Naive thymus-derived CD8-positive, alpha-beta T cell (primary cell): ENCODE measurements at places on chromosomes 11 and 22. TPM values are rescaled to one million over a fixed set of nuclear protein-coding genes. Genes with fewer than 3 reads are reported as not detected.

- DNase-seq, result no peak
- no peaks in the 10 kb centered on the region for H3K4me1 ChIP-seq
- H3K27me3 ChIP-seq, result peaks cover 7% of the 10 kb centered on the region
- no peak overlapping the region for H3K27ac ChIP-seq
Observed at GRCh38 chr11:123704341-123704740, 37.1 kb downstream of the ZNF202 start.

GRCh38 chr11:120386774-120387371 is 50.7 kb downstream of the ARHGEF12 start:
- no peak overlapping the region for H3K4me3 ChIP-seq
- H3K27me3 ChIP-seq, result peaks cover 41% of the 10 kb centered on the region
- no peak for DNase-seq
- H3K4me1 ChIP-seq, result no peaks in the 10 kb centered on the region
- no peaks in the 10 kb centered on the region for H3K36me3 ChIP-seq
- no peak overlapping the region for H3K27ac ChIP-seq

DNA sequence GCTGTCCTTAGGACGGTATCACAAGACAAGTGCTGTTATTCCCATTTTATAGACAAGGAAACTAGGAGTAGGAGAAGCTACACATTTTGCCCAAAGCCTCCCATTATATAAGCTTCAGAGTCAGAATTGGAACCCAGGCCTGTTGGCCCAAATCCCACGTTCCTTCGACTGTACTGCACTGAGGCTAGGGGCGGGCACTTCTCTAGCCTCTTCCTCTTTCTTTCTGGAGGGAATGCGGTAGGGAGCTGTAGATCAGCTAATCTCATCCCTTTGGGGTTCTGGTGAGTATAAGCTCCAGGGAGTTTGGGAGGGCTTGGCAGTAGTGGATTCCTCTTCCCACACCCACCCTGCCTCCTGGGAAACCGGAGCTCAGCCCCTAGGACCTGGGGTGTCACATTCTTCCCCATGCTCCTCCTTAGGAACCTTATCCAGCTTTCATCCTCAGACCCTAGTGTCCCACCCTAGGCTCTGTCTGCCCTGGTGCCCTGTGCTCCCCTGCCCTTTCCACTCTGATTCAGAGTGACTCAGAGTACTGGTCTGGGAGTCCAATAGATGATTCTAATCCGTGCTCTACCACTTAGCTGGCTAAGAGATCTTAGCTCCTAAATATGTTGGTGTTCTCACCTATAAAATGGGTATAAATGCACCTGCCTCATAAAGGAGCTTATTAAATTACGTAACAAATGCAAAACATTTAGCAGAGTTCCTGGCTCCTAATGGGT is 29.3 kb downstream of the PHLDB1 start:
- H3K4me1 ChIP-seq, result no peaks in the 10 kb centered on the region
- H3K36me3 ChIP-seq, result no peaks in the 10 kb centered on the region
- H3K27me3 ChIP-seq, result no peaks in the 10 kb centered on the region
- no peak overlapping the region for H3K27ac ChIP-seq
- H3K4me3 ChIP-seq, result no peak overlapping the region

- peaks cover 8% of the 10 kb centered on the region for H3K4me1 ChIP-seq
- H3K36me3 ChIP-seq, result no peaks in the 10 kb centered on the region
- no peak overlapping the region for H3K27ac ChIP-seq
- H3K4me3 ChIP-seq, result peak overlapping the region; percentile 76
Observed at GRCh38 chr11:19951558-19952115, 208.6 kb downstream of the DBX1 start.

DNA sequence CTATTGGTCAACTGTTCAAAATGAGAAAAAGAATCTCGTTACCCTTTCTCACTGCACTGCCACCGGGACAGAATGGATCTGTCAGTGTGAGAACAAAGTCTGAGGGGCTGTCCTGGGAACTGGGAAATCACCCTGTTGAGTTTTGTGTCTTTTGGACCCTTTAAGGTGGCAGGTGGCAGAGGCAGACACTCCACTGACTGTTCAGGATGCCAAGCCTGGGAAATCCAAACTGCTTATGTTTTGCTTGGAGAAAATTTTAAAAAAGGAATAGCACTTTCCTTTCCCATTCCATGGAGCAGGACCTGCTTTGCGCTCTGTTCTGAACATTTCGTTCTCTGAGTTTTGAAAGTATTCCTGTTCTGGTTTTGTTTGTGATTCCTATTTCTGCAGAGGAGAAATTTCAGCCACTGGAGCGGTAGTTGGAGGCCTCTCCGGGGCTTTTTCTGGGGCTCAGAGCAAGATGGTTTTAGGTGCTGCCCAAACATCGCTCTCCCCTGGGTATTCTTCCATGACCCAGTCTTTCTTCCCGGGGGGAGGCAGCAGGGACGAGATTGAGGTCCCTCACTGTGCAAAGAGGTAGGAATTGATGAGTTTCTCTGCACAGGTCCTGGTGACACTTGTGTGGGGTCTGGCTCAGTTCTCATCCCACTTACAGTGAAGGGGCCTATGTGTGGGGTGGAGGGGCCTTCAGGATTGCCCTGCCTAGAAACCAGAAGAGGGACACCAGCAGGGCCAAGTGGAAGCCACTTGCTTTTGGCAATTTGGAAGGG is 138.5 kb upstream of the SYT13 start:
- no peaks in the 10 kb centered on the region for H3K36me3 ChIP-seq
- no peaks in the 10 kb centered on the region for H3K4me1 ChIP-seq
- H3K27me3 ChIP-seq, result peaks cover 34% of the 10 kb centered on the region
- DNase-seq, result no peak
- no peak overlapping the region for H3K4me3 ChIP-seq
- H3K27ac ChIP-seq, result no peak overlapping the region

DNA sequence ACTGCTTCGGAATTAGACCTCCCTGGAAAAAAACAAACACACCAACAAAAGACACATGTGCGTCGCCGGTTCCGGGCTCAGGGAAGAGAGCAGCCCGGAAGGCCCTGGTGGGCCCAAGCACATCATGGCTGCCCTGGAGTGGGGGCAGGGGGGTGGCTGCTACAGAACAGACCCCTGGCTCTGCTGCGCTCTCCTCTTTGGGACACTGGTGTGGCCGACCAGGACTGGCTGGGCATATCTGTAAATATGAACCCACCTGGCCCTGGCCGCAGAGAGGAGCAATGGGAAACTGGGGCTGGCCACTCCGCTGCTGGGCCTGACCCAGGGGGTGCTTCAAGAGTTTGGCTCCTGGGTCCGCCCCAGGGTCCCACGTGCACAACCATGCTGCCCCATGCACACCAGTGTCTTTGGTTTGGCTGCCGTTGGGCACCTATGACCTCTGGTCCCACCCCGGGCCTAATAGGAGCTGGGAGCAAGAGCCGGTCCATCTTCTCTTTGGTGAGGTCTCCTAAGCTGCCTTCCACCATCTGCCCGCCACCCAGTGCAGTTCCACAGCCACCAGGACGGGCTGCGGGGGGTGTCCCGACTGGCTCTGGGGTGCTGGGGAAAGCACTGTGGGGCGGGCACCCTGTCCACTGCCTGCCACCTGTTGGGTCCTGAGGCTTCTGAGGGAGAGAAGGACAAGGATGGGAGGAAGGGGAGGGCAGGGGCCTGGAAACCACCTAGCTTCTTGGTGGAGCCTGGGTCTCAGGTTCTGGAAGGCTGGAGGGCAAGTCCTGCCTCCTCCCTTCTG is 30.1 kb downstream of the PPM1F start:
- no peak for DNase-seq
- no peaks in the 10 kb centered on the region for H3K27me3 ChIP-seq
- H3K4me3 ChIP-seq, result no peak overlapping the region
- H3K27ac ChIP-seq, result no peak overlapping the region

- no peaks in the 10 kb centered on the region for H3K36me3 ChIP-seq
- peaks cover 3% of the 10 kb centered on the region for H3K4me1 ChIP-seq
- DNase-seq, result no peak
- no peaks in the 10 kb centered on the region for H3K27me3 ChIP-seq
- no peak overlapping the region for H3K27ac ChIP-seq
Observed at GRCh38 chr22:29729161-29729560, 9.4 kb downstream of the CABP7 start.

DNA sequence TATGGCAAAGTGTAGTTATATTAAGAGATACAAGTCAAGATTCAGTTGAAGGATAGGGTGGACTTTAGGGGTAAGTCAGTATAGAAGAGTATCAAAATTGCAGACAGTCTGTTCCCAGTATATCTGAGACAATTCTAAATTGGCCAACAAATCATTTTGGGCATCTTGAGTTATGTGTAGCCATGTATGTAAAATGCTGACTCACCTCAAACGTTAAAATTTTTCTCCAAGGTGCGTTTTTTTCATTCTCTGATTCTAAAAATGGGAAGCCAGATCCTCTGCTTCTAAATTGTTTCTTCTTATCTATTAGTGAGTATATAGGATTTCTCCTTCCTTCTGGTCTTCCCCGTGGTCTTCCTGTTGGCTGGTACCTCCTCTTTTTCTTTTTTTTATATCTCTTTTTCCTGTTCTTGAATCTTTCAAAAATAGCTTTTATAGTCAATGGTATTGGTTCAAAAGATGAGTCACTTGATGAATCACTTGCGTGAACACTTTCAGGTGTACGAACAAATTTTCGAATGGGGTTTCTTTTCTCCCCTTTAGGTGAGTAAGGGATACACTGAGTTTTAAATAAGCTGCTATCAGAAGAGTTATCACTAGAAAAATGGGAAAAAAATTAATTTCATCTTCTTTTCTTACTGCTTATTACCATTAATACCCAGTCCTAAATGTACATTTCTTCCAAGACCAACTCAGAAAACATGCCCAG is 3.2 kb downstream of the TAF1D start:
- H3K36me3 ChIP-seq, result peaks cover 36% of the 10 kb centered on the region
- H3K27ac ChIP-seq, result peak overlapping the region; percentile 95
- peaks cover 22% of the 10 kb centered on the region for H3K4me1 ChIP-seq
- no peaks in the 10 kb centered on the region for H3K27me3 ChIP-seq

DNA sequence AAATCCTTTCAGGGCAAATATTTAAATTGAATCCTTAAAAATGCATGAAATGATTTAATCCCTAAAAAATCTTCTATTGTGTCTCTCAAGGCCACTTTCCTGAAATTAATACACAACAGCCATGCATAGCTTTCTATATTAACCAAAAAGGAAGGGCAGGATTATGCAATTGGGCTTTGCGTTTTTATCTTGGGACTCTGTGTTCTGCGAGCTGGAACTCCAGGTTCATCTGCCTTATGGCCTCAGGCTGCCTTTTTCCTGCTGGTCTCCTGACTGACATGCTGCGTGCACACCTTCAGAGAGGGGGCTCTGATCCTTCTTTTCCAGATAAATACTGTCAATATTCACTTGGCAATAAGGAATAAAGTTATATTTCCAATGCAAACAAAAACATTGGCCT is 141.7 kb upstream of the GRIA4 start:
- no peak for DNase-seq
- H3K4me1 ChIP-seq, result no peaks in the 10 kb centered on the region
- H3K27ac ChIP-seq, result no peak overlapping the region
- no peaks in the 10 kb centered on the region for H3K36me3 ChIP-seq

- H3K36me3 ChIP-seq, result peaks cover 2% of the 10 kb centered on the region
- H3K4me3 ChIP-seq, result no peak overlapping the region
- H3K27me3 ChIP-seq, result no peaks in the 10 kb centered on the region
- DNase-seq, result no peak
- H3K4me1 ChIP-seq, result no peaks in the 10 kb centered on the region
- H3K27ac ChIP-seq, result no peak overlapping the region
Observed at GRCh38 chr11:38718659-38719058, 2120.6 kb upstream of the RAG2 start.

- H3K4me1 ChIP-seq, result no peaks in the 10 kb centered on the region
- no peak for DNase-seq
- H3K4me3 ChIP-seq, result no peak overlapping the region
- no peaks in the 10 kb centered on the region for H3K27me3 ChIP-seq
- no peaks in the 10 kb centered on the region for H3K36me3 ChIP-seq
Observed at GRCh38 chr11:46288451-46288850, 11.0 kb downstream of the CREB3L1 start.

DNA sequence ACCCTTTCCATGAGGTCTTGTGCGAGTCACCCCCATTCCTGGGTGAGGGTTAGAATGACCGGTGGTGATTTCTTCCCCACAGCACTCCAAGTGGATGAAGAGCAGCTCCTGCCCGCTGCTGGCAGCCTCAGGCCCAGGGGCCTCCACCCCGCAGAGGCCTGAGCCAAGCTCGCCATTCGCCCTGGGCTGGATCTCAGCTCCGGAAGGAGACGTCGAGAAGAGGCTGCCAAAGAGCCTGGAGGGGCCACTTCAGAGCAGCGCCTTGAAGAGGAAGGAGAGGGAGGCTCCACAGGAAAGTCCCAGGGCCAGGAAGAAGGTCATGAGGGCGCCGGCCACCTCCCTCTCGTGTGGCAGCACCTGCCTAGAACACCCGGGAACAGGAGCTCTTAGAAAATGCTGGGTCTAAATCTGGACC is 8.4 kb downstream of the SLC29A2 start:
- H3K36me3 ChIP-seq, result no peaks in the 10 kb centered on the region
- no peak for DNase-seq
- H3K4me1 ChIP-seq, result no peaks in the 10 kb centered on the region

DNA sequence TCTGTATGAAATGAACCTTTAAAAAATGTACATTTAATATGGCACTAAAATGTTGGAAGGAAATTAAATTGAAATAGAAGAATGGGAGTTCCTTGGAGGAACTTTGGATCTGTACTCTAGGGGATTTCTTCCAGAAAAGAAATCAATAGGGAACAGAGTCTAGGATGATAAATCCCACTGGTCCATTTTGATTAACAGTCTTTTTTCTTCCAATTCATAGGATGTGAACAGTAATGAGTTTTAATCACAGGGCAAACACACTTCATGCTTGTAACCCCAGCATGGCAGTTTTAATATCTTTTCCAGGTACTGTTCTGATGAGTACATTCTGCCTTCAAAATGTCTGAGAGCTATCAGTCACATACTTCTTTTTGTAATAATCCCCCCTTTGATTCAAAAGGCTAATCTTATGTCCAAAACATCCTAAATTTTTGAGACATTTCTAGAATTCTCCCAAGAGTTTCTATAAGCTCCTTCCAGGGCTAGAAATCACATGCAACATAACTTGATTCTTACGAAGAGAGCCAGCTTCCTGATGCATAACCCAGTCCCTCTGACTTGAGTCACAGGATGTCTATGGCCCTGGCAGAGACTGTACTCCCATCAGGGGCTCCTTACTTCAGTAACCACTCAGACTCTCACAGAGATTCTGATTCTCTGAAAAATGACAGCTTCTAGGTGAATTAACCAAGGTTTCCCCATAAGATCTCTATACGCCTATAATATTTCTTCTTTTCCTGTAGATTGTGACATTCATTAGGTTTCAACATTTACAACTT is 112.9 kb downstream of the SLC36A4 start:
- H3K27ac ChIP-seq, result no peak overlapping the region
- H3K4me3 ChIP-seq, result no peak overlapping the region
- H3K4me1 ChIP-seq, result no peaks in the 10 kb centered on the region

The RFPL2 gene
- 0.81 TPM for total RNA-seq

The RAG2 gene
- total RNA-seq, result not detected

The PLAAT4 gene
- total RNA-seq, result 97.8 TPM

The BIK gene
- 2.6 TPM for total RNA-seq

The RASSF10 gene
- not detected for total RNA-seq
